Right kidney (tissue), 9 donors: ENCODE measurements at places on chromosomes 11 and 22.

DNA sequence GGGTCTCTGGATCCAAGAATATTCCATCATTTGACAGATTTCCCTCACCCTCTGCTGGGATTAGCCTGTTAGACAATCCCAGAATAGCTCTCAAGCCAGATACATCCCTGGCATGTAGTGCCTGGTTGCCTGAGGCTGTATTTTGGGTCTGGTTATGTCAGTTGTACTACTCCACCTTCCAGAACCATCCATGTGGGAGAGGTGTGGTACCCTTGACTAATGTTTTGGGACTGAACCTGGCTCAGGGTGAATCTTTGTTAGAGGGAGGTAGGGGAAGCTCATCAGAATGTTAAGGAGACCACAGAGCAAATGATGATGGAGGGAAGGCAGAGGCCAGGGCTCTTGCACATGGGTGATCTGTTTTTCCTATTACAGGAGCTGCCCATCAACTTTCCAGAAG is 5.2 kb downstream of the C11orf52 start:
- no peak for DNase-seq

- DNase-seq, result no peak
These were observed 22.2 kb downstream of the CASP5 start for GRCh38 chr11:105000797-105001196.

DNA sequence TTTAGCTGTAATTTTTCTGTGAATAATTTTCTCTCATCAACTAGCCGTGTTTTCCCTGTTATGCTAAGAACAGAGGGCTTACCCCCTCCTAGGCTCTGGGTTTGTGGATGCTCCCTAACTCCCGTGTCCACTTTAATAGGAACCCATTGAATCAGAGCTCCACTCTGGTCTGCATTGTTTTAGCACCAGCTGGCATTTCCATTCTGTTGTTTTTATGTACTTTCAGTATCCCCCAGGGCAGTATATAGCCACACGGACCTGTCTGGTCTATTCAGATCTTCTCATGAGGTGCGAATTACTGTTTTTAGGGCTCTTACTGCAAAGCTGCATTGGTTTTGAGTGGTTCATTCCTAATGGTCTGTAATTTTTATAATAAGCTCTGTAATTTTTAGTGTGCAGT is 16.0 kb downstream of the POLD3 start:
- DNase-seq, result no peak

- DNase-seq, result peak; percentile 23
These were observed 114.7 kb downstream of the CRYBB2 start for GRCh38 chr22:25334162-25334490.

GRCh38 chr11:12818333-12819015 is 144.3 kb downstream of the TEAD1 start:
- DNase-seq, result no peak

DNA sequence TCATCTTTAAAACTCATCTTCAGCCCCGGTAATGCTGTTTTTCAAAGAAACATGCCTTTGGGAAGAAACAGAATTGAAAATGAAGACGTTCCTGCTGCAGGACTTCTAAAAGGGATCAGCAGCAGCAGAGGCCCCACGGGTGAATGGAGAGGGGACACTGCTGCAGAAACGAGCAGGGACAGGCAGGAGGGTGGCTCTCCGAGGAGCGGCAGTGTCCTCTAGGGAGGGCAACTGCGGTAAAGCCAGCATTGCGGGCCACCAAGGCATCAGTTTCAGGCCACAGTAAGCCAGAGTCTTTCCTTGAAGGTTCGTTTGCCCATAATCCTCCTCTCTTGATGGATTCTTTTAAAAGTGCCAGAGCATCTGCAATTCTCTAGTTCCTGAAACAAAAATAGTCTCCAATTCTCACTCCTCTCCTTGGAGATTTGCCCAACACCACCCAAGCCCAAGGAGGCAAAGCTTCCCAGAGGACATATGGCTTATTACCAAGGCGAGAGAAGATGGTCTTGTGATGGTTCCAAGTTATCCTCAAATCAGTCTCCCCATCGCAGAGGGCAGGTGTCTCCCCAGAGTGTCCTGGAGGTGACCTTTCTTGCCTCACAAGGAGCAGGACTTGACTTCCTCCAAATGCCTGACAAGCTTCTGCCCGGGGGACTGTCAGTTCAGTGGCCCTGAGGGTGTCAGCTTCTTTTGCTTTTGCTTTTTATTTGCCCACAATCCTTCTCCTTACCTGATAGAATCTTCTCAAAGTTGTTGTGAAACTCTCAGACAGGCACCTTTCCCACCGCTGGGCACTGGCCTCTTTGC is 341.1 kb upstream of the B3GAT1 start:
- DNase-seq, result no peak

- DNase-seq, result peak; percentile 65
These were observed 902 bp downstream of the RASGRP2 start for GRCh38 chr11:64742889-64743590.

DNA sequence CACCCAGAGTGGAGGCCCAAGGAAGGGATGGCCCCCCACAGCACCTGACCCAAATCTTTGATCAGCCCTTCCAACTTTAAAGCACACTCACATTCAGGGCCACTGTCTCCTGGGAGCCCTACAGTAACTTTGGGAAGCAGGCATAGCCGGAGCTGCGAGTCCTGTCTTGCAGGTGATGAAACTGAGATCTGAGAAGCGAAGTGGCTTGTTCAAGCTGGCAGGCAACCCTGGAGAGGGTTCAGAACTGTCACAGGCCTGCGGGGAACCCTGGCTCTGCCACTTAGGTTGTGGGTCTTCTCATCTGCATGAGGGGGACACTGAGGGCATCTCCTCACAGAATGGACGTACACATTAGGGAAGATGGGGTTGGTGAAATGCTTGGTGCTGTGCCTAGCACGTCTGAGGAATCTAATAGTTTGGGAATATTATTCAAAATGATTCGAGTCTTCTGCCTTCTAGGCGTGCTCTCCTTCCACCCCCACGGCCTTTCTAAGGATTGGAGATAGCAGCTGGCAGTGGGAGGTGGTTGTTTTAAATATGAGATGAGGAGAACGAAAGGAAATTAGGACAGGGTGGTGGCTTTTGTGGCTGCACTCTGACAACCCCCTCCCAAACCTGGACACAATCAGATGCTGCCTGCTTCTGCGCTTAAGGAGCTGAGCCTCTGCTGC is 18.8 kb upstream of the SUN2 start:
- DNase-seq, result no peak

GRCh38 chr11:126793596-126793995 is 207.0 kb downstream of the KIRREL3 start:
- no peak for DNase-seq

- no peak for DNase-seq
These were observed 8.7 kb downstream of the SLC16A8 start for GRCh38 chr22:38075105-38075825.

DNA sequence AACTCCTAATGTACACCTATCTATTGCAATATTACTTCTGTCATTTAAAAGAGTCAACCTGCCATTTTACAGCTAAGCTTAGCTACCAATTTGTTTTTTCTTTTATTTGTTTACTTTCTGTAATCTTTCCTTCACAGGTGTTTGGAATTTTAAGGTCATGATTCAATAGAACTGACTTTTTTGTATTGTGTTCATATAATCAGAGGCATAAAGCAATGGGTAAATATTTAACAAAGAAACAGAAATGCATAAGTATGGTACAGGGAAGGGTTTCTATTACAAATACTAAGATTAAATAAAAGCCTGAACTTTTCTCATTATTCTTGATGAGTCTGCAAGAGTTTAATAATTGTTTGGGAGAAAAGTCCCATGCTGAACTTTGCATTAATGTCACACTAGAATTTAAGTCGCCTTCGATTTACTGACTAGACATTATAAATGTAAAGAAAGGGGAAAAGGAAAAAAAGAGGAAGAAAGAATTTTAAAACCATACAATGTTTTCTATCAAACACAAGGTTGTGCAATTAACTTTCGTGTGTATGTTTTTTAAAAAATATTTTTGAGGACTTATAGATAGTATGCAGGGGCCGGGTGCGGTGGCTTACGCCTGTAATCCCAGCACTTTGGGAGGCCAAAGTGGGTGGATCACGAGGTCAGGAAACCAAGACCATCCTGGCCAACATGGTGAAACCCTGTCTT is 35.0 kb upstream of the HIPK3 start:
- DNase-seq, result no peak

GRCh38 chr22:32823024-32823730 is 21.7 kb downstream of the TIMP3 start:
- DNase-seq, result no peak

GRCh38 chr11:19853920-19854319 is 141.3 kb downstream of the NAV2 start:
- no peak for DNase-seq

DNA sequence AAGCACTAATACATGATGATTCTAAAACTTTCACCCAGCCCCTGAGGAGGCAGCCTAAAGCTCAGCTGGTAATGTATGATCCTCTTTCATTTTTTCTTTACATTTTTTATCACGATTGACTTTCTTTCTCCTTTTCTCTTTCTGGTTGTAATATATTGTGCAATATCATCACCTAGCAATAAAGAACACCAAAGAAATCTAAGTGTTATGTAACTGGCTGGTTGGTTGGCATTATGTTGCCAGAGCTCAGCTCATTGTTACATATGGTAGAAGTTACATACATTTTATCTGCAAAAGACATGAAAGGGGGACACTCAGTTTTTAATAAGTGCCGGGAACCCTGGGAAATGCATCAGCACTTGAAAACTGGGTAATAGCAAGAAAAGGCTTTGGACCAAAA is 432.1 kb upstream of the DDI1 start:
- no peak for DNase-seq

- no peak for DNase-seq
These were observed 13.5 kb upstream of the VSIG10L2 start for GRCh38 chr11:125932301-125932700.

GRCh38 chr11:6057452-6057851 is 26.9 kb upstream of the OR56A1 start:
- no peak for DNase-seq

DNA sequence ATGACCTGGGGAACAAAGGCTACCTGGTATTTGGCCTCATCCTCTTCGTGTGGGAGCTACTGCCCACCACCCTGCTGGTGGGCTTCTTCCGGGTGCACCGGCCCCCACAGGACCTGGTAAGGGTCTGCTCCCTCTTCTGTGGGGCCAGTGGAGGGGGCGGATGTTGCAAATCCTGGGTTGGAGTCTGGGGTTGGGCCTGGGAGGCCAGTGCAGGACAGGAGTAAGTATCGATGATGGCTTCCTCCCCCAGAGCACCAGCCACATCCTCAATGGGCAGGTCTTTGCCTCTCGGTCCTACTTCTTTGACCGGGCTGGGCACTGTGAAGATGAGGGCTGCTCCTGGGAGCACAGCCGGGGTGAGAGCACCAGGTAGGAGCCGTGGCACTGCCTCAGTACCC is 2.7 kb downstream of the GPR137 start:
- no peak for DNase-seq

- peak; percentile 21 for DNase-seq
These were observed 1134.1 kb upstream of the CCDC90B start for GRCh38 chr11:84420271-84420670.

GRCh38 chr11:127816962-127817361 is 770.4 kb downstream of the ETS1 start:
- no peak for DNase-seq

- no peak for DNase-seq
These were observed 26.7 kb upstream of the BDNF start for GRCh38 chr11:27726981-27727380.

DNA sequence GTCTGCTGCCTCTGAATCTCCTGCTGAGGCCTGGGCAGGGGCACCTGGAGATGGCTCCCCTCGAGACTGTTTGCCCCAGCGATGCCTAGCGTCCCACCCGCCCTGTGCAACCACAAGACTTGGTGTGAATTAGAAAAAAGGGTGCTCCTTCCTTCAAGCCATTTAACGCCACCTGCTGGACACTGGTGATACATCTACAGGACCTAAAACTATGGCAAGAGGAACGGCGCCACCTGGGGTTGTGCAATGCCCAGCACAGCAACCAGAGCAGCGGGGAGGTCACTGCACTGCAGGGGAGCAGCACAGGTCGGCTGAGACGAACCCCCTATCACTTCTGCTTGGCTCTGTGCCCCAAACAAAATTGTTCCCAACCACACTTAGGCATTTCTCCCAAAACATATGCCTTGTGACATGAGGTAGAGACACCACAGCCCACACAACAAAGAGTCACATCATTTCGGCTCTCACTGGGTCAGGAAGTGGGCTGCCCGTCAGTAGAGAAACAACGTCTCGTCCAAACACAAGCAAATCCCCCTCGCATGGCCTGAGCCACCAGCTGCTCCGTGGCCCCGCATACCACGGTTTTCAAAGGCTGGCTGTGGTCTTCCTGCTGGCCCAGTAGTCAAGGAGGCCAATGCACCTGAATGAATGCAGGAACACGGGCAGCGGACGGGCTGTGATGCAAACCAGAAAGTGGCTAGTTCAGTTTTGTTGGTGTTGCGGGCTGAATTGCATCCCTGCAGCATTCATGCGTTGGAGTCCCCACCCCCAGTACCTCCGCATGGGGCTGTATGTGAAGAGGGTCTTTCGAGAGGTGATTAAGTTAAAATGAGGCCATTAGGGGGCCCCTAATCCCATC is 171.9 kb downstream of the SHANK2 start:
- DNase-seq, result peak; percentile 32

- DNase-seq, result no peak
These were observed 779.1 kb downstream of the BRD1 start for GRCh38 chr22:49048591-49048990.

DNA sequence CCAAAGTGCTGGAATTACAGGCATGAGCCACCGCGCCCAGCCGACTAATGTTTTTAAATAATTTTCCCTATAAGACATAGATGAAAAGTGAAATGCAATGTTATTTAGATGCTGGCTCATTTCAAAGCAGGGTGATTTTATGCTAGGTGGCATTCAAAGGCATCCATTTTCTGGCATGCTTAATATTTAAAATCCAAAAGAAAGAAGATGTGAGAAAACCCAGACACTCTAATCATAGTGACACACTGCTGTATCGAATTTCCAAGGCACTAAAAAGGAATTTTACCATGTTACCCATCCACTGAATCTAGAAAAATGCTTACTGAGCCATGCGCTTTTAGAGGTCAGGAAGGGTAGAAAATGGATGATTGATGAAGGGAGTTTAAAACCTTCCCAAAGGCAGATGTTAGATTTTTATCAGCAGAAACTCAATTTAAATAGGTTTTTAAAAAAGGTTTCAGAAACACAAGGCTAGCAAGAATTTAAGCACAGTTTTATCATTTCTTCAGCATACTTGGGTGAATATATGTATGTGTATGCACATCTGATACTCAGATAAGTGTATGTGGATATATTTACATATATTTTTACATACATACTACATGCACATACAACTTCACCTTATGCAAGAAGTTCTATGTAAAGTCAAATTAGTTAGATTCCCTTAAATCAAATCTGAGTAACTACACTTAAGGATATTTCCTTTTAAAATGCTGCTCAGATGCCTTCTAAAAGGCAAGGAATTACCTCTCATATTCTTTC is 24.1 kb upstream of the CCDC89 start:
- DNase-seq, result no peak
